ENCODE measurements at places on chromosomes 7 and 10. TPM values are rescaled to one million over a fixed set of nuclear protein-coding genes. Genes with fewer than 3 reads are reported as not detected.

GRCh38 chr10:32954080-32954479 is 4.0 kb downstream of the ITGB1 start:
- H3K27ac ChIP-seq = no peak overlapping the region
- DNase-seq = no peak
- H3K36me3 ChIP-seq = no peaks in the 10 kb centered on the region
- peaks cover 53% of the 10 kb centered on the region for H3K4me1 ChIP-seq

- no peaks in the 10 kb centered on the region for H3K27me3 ChIP-seq
- H3K36me3 ChIP-seq = no peaks in the 10 kb centered on the region
- no peak overlapping the region for H3K4me3 ChIP-seq
These were observed 17.5 kb upstream of the ZNF862 start for GRCh38 chr7:149820622-149821190.

DNA sequence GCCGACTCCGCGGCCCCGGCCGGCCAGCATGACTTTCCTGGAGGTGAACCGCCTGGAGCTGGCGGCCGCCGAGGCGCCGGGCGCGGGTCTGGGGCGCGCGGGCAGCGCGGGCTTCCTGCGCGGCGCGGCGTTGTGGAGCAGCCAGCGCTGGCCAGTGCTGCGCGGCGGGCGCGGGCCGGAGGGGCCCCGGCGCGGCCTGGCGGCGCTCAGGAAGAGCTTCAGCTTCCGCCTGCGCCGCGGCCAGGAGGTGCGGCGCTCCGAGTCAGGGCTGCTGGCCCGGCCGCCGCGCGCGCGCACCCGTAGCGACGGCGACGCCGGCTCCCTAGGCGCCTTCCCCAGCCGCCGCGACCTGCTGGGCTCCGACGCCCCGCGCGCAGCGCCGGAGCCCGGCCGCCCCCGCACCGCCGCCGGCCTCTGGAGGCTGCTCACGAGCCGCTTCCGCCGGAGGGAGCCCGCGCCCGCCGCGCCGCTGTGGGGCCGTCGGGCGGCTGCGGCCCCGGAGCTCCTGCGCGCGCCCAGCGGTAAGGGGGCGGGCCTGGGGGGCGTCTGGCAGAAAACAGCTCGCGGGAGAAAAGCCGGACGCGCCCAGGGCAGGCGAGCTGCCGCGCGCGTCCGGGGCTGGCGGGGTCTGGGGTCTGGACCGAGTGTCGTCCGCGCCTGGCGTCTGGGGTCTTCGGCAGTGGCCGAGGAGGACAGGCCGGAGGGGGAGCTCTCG is 29.0 kb downstream of the AGAP3 start:
- H3K4me3 ChIP-seq = peak overlapping the region; percentile 42
- H3K36me3 ChIP-seq = peaks cover 28% of the 10 kb centered on the region
- H3K4me1 ChIP-seq = peaks cover 22% of the 10 kb centered on the region
- H3K27me3 ChIP-seq = no peaks in the 10 kb centered on the region

GRCh38 chr10:110208614-110209453 is 1.4 kb downstream of the MXI1 start:
- peaks cover 18% of the 10 kb centered on the region for H3K4me1 ChIP-seq
- H3K27me3 ChIP-seq = no peaks in the 10 kb centered on the region
- peak overlapping the region; percentile 60 for H3K4me3 ChIP-seq
- H3K36me3 ChIP-seq = no peaks in the 10 kb centered on the region
- peak overlapping the region; percentile 85 for H3K27ac ChIP-seq

DNA sequence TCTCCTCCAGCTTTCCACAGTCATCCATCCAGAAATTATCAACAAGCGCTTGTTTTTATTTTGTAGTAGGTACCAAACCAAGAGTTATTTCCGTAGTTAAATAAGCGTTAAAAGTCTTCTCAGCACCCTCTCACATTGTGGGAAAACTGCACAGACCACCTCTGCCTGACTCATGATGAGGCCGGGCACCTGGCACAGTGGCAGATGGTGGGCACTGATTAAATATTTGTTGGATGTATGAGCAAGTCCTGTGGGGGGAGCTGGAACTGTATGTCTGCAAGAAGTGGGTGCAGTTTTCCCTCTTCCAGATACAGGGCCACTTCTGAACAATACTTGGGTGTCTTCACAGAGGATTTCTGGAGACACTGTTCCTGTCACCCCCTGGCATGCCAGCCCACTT is 5.3 kb upstream of the REPIN1 start:
- H3K4me1 ChIP-seq = peaks cover 5% of the 10 kb centered on the region
- H3K27ac ChIP-seq = no peak overlapping the region
- H3K4me3 ChIP-seq = no peak overlapping the region
- H3K36me3 ChIP-seq = no peaks in the 10 kb centered on the region
- H3K27me3 ChIP-seq = no peaks in the 10 kb centered on the region

DNA sequence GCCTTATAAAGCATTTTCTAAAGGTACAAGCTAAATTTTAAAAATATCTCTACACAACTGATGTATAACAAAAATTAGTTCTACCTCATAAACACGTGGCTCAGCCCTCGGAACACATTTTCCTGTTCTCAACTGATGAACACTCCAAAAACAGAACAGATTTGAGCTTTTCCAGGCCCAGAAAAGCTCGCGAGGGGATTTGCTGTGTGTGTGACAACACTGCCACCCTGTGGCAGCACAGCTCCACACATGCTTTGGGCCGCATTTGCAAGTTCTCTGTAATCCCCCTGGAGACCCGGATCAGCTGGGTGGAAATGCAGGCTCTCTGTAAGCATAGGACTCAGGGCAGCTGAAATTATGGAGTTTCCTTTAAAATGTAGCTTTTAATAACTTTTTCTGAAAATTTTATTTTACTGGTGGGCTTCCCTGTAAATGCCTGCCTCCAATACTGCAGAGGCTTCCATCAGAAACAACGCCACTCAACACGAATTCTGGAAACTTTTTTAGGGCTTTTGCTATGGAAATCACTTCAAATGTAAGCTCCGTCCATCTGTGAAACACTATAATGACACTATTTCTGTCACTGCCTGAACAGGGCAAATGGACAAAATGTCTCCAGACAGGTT is 155.5 kb downstream of the COBL start:
- no peaks in the 10 kb centered on the region for H3K27me3 ChIP-seq
- H3K4me3 ChIP-seq = no peak overlapping the region
- no peak overlapping the region for H3K27ac ChIP-seq
- peaks cover 7% of the 10 kb centered on the region for H3K4me1 ChIP-seq
- no peaks in the 10 kb centered on the region for H3K36me3 ChIP-seq

DNA sequence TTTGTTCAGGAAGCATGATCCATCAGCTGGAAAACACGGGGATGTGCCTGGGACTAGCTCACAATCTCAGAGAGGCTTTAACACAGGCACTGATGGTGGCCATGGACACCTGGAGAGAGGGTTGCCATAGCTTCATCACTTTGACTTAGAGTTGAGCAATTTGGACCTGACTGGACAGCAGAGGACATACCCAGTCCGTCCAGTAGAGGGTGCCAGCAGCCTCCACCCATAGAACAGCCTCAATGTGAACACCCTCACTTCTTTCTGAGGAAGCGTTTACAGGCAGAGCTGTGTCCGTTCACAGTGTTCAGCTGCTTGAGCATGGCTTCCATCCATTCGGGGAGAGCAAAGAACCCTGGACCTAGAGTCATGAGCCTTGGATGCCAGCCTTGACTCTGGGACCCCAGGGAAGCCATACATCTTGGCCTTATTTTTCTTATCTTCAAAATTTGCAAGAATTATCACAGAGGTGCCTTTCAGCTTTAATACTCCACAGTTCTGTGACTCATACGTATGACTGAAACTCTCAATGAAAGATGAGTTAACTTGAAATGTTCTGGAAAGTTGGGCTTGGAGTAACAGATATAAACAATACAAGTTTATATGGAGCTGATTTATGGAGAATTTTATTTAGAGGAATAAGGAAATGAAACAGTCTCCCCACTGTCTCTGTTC is 302.9 kb upstream of the PODXL start:
- H3K27ac ChIP-seq = no peak overlapping the region
- peak; percentile 74 for DNase-seq
- no peaks in the 10 kb centered on the region for H3K27me3 ChIP-seq
- no peaks in the 10 kb centered on the region for H3K36me3 ChIP-seq
- no peak overlapping the region for H3K4me3 ChIP-seq
- H3K4me1 ChIP-seq = no peaks in the 10 kb centered on the region

GRCh38 chr7:2934211-2934731 is 90.2 kb upstream of the GNA12 start:
- no peak overlapping the region for H3K4me3 ChIP-seq
- H3K27ac ChIP-seq = no peak overlapping the region
- peak; percentile 36 for DNase-seq
- H3K36me3 ChIP-seq = no peaks in the 10 kb centered on the region
- H3K27me3 ChIP-seq = no peaks in the 10 kb centered on the region

- no peak for DNase-seq
- no peaks in the 10 kb centered on the region for H3K27me3 ChIP-seq
- peaks cover 24% of the 10 kb centered on the region for H3K4me1 ChIP-seq
- H3K27ac ChIP-seq = peak overlapping the region; percentile 6
These were observed 94.0 kb upstream of the TARP start for GRCh38 chr7:38367301-38367890.

GRCh38 chr10:11106621-11107374 is 89.1 kb downstream of the CELF2 start:
- no peak for DNase-seq
- no peaks in the 10 kb centered on the region for H3K4me1 ChIP-seq
- no peak overlapping the region for H3K27ac ChIP-seq
- no peak overlapping the region for H3K4me3 ChIP-seq
- no peaks in the 10 kb centered on the region for H3K27me3 ChIP-seq
- no peaks in the 10 kb centered on the region for H3K36me3 ChIP-seq

- no peaks in the 10 kb centered on the region for H3K36me3 ChIP-seq
- H3K27me3 ChIP-seq = no peaks in the 10 kb centered on the region
- H3K4me3 ChIP-seq = no peak overlapping the region
- no peak for DNase-seq
- H3K27ac ChIP-seq = no peak overlapping the region
These were observed 30.8 kb upstream of the SMNDC1 start for GRCh38 chr10:110335314-110336064.

- H3K27me3 ChIP-seq = no peaks in the 10 kb centered on the region
- H3K27ac ChIP-seq = no peak overlapping the region
- H3K4me3 ChIP-seq = no peak overlapping the region
- H3K36me3 ChIP-seq = no peaks in the 10 kb centered on the region
- H3K4me1 ChIP-seq = no peaks in the 10 kb centered on the region
- no peak for DNase-seq
These were observed 43.9 kb downstream of the PYROXD2 start for GRCh38 chr10:98370831-98371820.

- no peak overlapping the region for H3K27ac ChIP-seq
- no peak overlapping the region for H3K4me3 ChIP-seq
- no peak for DNase-seq
- no peaks in the 10 kb centered on the region for H3K4me1 ChIP-seq
These were observed 4.2 kb downstream of the CPVL start for GRCh38 chr7:29142021-29142727.

GRCh38 chr10:27643301-27643700 is 102.3 kb downstream of the MKX start:
- no peak for DNase-seq
- no peaks in the 10 kb centered on the region for H3K27me3 ChIP-seq
- H3K4me1 ChIP-seq = no peaks in the 10 kb centered on the region
- no peak overlapping the region for H3K27ac ChIP-seq
- no peaks in the 10 kb centered on the region for H3K36me3 ChIP-seq

GRCh38 chr7:103679151-103680132 is 233.4 kb upstream of the SLC26A5 start:
- H3K4me3 ChIP-seq = no peak overlapping the region
- H3K36me3 ChIP-seq = no peaks in the 10 kb centered on the region
- H3K27ac ChIP-seq = no peak overlapping the region
- no peaks in the 10 kb centered on the region for H3K27me3 ChIP-seq
- DNase-seq = no peak
- H3K4me1 ChIP-seq = no peaks in the 10 kb centered on the region

DNA sequence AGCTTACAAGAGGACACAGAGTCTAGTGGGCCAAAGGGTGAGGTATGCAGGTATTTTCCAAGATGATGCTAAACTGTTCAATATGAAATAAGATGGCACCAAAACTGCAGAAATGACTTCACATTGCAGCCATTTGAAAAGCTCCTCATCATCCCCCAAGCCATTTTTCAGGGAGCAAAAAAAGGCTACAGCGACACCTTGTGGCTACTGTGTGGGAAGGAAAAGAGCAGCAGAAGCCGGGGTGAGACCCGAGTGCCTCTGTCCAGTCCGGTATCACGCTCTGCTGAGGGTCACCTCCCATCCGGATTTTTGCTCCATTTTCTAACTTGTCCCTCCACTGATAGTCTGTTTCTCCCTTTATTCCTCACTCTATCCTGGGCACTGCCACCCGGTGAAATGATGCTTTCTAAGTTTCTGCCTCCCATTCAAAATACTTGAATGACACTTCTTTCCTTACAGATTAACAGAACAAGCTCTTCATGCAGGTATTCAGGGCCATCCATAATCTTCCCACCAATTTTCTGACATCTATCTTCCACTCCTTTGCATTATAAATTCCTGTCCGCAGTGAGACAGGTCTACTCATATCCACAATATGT is 220.2 kb downstream of the DGKI start:
- no peaks in the 10 kb centered on the region for H3K36me3 ChIP-seq
- H3K4me1 ChIP-seq = no peaks in the 10 kb centered on the region
- H3K4me3 ChIP-seq = no peak overlapping the region

DNA sequence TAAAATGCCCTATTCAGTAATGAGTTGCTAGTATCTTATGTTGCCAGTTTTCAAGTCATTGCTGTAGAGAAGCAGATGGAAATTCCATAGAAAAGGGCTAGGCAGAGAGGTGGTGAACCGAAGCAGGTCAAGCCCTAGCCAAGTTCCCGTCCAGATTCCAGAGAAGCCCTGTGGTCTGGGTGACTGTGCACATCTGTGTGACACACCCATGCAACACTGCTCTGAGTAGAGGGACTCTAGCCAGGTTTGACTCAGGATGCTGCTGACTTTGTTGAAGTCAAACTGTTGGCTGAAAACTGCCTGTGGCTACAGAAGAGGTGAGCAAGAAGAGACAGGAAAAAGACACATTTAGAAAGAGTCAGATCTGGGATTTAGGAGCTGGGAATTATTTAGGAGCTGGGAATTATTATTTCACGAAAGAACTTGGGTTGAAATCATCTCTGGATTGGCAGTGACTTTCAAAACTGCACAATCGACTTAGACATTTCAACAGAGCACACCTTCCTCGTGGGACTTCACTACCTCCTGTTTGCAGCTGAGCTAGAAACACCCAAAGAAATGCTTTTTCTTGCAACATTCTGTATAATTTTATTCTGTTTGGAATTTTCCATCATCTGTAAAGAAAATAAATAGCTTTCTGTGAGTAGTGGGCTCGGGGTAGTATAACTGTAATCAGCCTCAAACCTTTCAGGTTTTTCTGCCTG is 149.1 kb upstream of the PRKCQ start:
- no peak overlapping the region for H3K4me3 ChIP-seq
- H3K36me3 ChIP-seq = no peaks in the 10 kb centered on the region
- no peaks in the 10 kb centered on the region for H3K4me1 ChIP-seq
- DNase-seq = no peak
- peaks cover 17% of the 10 kb centered on the region for H3K27me3 ChIP-seq

GRCh38 chr7:52163311-52163710 is 846.7 kb upstream of the COBL start:
- no peaks in the 10 kb centered on the region for H3K36me3 ChIP-seq
- H3K4me3 ChIP-seq = no peak overlapping the region
- no peak overlapping the region for H3K27ac ChIP-seq
- H3K27me3 ChIP-seq = no peaks in the 10 kb centered on the region

The GIMAP1 gene
- total RNA-seq = 13.0 TPM

The ASB15 gene
- not detected for total RNA-seq

The PHKG1 gene
- total RNA-seq = 0.72 TPM

The BAMBI gene
- total RNA-seq = 12.9 TPM

The PKD2L1 gene
- 2.1 TPM for total RNA-seq

The URGCP gene
- 29.1 TPM for total RNA-seq

The UTF1 gene
- not detected for total RNA-seq

The ADCYAP1R1 gene
- 1.8 TPM for total RNA-seq

The NKX1-2 gene
- not detected for total RNA-seq

The MACC1 gene
- total RNA-seq = 22.1 TPM

The AZGP1 gene
- 87.7 TPM for total RNA-seq

The PRR15 gene
- 2.1 TPM for total RNA-seq

The KIAA1549 gene
- total RNA-seq = 5.7 TPM

The CFAP43 gene
- 0.75 TPM for total RNA-seq

The NAPEPLD gene
- total RNA-seq = 13.3 TPM

The TEX36 gene
- total RNA-seq = not detected

The SLC29A4 gene
- total RNA-seq = 0.98 TPM

All from upper lobe of right lung (tissue), 1 donor.